ENCODE measurements at places on chromosomes 5 and 9.

DNA sequence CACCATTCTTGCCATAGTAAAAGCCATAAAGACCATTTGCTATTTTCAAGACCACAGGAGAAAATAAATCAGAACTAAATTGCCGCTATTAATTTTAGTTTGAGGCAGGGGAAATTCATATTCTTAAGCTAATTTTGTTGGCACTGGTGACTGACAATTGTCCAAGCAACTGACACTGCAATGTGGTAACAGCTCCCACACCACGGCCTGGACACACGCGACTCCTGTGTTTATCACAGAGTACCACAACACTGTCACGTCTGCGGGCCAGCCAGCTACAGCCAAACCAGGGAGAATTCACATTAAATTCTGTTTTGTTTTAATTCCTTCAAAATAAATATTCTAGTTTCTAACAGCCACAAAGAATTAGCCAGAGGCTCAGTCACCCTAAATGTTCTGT lies 481.9 kb downstream of the CTNND2 start:
- DNase-seq: no peak

DNA sequence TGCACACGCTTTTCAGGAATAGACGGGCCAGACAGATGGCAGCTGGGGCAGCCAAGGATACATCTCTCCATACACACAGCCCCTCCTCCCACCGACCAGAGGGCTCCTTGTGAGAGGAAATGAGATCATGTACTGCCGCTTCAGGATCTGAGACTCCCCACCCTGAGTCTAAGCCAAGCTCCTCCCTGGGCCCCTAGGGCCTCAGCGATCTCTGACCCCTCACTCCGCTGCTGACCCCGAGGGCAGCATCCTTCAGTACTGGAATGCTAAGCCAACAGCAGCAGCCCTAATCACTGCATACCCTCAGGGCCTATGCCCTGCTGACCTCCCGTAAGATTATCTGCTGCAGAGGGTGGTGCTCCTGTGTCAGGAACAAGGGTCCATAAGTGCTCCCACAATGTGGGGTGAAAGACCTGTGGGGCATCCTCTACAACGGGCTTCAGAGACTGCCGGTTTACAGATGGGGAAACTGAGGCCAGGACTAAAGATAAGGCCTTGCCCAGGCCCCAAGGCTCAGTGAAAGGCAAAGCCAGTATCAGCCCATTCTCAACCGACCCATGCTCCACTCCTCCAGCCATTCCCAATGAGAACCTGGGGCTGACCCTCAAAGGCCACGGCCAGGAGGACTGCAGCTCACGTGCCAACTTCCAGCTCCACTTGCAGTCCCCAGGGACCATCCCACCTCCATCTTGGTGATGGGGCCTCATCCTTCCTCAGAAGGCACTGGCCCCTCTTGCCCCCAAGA lies 37.5 kb downstream of the BICD2 start:
- DNase-seq: no peak

DNA sequence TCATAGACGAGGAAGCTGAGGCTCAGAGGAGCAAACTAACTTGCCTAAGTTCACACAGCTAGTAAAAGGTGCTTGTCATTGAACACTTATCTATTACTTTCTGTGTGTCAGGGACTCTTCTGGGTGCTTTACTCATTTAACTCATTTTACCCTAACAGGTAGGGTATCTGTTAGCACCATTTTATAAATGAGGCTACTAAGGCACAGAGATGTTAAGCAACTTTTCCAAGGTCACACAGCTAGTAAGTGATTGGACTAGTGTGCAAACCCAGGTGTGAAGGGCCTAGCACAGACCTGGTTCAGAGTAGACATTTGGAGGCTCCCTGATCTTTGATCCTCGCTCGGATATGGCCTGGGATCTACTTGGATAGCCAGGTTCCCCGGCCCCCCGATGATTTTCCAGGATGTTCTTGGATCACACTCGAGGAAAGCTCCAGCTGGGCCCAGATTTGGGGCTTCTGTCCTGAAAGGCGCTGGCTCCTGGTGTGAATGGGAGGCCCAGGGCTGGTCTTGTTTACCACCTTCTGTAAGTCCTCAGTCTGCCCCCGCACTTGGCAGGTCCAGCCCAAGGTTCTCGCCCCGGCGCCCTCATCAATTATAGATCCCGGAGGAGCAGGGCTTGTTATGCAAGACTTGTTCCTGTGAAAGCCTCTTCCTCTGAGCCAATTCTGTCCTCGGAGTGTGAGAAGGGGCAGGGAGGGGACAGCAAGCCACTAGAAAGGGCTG lies 37.5 kb downstream of the GSN start:
- DNase-seq: no peak

- DNase-seq: no peak
Observed at GRCh38 chr5:39995990-39996389, 571.2 kb upstream of the DAB2 start.

DNA sequence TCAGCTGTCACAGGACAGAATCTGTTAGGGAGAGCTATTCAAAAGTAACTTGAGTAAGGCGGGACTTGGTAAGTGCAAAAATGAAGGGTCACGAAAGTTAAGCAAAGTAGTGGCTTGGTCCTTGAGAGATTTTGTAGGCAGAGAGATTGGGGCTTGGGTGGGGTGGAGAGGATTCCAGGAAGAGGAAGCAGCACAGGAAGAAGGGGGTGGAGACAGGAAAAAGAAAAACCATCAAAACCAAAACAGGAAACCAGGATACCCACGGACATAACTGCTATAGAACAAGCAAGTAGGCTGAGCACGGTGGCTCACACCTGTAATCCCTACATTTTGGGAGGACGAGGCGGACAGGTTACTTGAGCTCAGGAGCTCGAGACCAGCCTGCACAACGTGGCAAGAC lies 3.7 kb downstream of the ROPN1L start:
- no peak for DNase-seq

DNA sequence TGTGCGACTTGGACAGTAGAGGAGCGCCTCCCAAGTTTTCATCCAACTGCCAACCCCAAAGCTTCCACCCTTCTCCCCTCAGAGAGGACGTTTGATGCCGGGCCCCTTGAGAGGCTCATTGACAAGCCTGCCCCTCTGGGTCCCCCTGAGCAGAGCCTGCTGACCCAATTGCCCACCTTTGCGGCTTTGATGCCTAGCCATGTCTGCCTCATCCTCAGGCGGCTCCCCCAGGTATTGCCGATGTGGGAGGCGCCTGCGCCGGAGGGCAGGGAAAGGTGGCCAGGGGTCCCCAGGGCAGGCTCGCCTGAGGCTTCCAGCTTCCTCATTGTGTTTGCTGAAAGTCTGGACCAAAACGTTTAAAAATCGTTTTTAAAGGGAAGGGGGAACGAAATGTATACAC lies 1.4 kb downstream of the ODF2 start:
- DNase-seq: no peak

DNA sequence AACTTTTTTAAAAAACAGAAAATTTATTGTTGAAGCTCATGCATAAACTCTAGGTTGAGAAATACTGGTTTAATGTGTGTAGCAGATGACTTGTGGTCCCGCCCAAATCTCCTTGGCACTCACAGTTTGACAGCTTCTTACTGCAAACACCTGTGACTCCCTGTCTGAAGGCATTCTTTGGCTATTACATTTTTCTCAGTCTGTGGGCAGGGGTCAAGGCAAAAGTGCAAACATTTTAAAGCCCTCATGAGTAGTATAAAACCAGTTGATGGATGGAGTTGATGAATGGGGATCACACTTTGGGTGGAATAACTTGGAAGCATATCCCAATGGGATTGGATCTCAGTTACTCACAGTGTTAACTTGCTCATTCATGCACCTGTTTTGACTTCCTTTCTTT lies 1007.0 kb upstream of the NUDT12 start:
- DNase-seq: no peak

DNA sequence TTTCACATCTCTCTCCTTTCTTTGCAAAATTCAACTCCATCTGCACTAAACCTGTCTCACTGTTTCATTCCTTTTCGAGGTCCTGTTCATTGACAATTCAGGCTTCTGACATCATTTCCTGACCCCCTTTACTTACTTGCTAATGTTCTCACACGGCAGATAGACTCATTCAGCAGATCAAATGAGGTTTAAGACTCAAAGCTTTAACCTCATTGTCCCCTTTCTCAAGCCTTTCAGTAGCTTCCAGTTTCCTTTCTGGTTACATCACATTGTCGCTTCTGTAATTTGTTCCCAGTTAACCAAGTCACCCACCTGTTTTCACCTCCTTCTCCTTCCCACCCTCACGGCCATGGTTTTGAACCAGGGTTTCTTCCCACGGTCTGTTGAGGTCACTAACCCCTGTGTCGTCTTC lies 143.4 kb upstream of the OTULINL start:
- no peak for DNase-seq

GRCh38 chr9:86809759-86810367 lies 137.4 kb downstream of the GAS1 start:
- no peak for DNase-seq

DNA sequence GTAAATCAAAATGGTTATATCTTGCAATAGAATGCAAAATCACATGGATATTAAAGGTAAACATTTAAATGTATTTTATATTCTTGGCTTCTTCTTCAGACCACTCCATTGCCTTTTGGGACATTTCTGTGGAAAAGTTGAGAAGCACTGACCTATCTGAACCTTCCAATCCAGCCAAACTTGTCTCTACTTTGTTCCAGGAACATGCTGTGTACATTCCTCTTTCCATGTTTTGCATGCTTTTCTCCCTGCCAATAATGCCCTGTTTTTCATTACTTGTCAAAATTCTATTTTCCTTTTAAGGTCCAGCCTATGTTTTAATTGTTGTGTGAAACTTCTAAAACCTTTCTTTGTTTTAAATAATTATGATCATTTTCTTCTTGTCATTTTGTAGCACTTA lies 28.3 kb downstream of the JAK2 start:
- no peak for DNase-seq

GRCh38 chr5:114316167-114316566 lies 45.7 kb upstream of the KCNN2 start:
- DNase-seq: no peak

DNA sequence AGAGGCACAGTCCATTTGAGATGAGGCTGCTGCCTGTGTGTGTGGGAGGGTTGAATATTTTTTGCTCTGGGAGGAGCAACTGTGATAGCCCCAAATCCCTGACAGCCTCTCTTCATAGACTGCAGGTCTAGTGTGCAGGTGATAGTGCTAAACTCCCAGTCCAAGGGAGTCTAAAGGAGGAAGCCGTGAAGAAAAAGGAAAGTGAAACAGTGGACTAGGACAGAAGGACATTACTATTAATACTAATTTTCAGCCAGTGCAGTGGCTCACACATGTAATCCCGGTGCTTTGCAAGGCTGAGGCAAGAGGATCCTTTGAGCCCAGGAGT lies 295.0 kb downstream of the PDE4D start:
- no peak for DNase-seq

DNA sequence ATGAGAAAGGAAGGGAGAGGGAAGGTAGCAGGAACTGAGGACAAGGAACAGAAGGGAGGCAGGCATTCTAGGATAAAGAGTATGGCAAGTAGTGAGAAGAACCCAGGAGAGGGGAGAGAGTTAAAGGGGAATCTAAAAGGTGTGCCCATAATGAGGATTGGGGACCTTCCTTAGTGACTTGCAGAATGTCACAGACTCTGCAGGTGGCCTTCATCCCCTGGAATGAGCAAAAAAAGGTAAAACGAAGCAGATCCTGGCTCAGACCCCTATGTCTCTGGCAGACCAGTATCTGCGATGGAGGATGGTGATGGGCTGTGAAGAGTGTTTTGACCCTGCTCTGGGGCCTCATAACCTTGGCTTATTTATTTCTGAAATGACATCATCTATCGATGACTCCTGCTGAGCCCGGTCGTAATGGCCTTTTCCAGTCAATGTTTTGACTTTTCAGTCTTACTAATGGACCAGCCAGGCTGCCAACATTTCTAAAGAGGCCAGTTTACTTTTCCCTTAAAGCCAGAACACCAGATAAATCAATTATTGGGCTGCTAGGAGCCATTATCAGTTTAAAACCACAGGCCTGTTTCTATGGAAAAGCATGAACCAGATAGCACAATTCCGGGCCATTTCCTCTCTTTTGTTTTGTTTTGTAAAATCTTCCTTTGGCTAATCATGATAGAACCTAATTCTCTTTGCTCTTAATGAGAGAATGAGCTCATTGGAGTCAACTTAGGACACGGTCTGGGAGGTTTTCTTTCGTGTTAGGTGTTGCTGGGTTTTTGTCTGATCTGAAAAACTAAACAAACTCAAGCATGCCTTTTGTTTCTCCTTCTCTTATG lies 3.1 kb downstream of the TMOD1 start:
- DNase-seq: no peak

- no peak for DNase-seq
Observed at GRCh38 chr5:9149988-9150387, 395.9 kb downstream of the SEMA5A start.

DNA sequence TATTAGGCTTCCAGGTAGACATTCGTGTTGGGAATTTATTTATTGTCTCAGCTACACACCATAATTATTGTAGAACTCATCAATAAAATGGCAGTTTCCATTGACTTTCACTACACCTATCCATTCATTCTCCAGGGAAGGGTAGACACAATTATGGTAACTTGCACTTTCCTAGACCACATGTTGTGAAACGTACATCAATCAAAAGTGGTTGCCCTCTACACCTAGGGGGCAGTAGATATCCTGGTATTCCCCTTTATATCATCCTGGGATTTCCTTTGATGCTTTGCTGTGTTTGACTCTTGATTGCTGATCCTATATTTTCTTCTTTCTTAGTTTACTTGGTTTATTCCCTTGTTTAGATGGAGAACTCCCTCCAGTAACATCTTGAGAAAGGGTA lies 47.9 kb downstream of the ADGRV1 start:
- DNase-seq: no peak

- DNase-seq: no peak
Observed at GRCh38 chr5:125673359-125673950, 749.8 kb upstream of the GRAMD2B start.

DNA sequence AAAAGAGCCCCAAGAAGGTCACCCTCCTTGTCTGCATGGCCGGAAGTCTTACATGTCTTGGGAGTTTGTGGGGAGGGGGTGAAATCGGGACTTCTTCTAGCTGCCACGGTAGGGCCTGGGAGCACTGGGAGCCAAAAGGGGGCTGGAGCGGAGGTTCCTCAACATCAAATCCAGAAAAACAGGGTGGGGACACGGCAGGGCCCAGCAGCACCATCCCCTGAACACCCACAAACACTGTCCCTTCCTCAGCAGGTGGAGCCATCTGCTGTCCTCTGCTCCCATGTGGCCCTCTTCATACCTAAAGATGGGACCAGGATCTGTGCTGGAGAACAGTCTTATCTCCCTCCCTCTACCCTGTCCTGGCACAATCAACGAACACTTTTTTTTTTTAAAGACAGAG lies 2.7 kb downstream of the TERT start:
- no peak for DNase-seq

GRCh38 chr5:55063220-55063863 lies 39.1 kb upstream of the GZMA start:
- DNase-seq: no peak

- DNase-seq: peak; percentile 19
Observed at GRCh38 chr9:92807757-92808725, 43.4 kb upstream of the BICD2 start.

- no peak for DNase-seq
Observed at GRCh38 chr5:161042443-161042842, 190.4 kb upstream of the ATP10B start.

DNA sequence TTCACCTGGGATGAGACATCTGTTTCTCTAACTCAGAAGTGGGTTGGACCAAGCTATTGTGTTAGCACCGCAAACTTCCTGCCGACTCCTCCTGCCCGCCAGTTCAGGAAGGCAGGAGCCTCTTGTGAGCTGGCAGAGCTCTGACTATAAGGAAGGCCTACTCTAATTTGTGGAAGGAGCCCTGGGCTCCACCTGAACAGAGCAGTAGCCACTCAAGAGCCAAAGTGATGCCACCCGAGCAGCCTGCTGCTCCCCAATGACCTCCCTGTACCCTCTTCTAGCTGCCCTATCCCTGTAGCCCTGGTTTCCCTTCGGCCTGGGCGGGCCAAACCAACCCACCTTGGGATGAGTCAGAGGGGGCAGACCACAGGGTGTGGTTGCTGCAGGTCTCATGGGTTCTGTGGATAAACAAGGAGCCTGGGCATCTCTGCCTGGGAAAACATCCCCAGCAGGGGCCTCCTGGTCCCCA lies 81.6 kb downstream of the PSD2 start:
- no peak for DNase-seq
